ENCODE measurements at places on chromosomes 7 and 10.

GRCh38 chr7:8232999-8233847 is 28.7 kb downstream of the ICA1 start:
- no peak for DNase-seq

- DNase-seq = peak; percentile 82
Measured at GRCh38 chr10:26860102-26860442, 686 bp downstream of the ABI1 start.

DNA sequence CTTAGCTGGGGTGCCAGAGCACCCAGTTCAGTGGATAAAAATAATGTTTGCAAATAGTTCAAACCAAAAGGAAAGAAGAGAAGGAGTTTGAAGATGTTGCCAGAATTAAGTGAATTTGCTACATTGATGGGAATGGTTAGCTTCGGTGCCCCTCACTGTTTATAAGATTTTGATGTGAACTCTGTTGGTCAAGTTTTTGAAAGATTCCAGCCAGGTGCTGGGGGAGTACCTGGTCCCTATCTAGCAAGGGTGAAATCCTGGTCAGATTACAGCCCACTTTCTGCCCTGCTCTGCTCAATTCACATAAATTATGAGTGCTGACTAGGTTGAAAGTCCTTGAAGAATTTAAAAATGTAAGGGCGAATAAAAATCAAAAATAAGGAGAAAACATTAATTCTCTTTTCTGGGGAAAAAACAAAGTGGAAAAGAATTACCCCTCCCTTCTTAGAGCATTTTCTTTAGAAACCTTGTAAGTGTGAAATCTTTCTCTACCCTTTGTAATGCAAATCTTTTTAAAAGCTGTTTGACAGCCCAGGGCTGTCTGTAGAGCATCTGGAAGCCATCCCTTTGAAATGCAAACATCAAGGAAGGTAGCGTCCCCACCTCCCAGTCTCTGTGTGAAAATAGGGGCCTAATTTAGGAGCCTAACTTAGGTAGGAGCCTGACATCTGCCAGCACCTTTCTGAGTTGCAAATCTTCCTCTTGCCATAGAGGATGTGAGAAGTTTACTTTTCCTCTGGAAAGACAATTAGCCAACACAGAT is 1.4 kb upstream of the GIMAP5 start:
- no peak for DNase-seq

DNA sequence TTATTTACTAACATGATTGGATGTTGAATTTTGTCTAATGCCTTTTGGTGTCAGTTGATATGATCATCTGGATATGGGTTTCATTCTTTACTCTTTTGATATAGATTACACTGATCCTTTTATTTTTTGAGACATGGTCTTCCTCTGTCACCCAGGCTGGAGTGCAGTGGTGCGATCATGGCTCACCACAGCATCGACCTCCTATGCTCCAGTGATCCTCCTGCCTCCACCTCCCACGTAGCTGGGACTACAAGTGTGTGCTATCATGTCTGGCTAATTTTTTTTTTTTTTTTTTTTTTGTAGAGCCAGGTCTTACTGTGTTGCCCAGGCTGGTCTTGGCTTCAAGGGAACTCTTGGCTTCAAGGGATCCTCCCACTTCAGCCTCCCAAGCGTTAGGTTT is 27.1 kb downstream of the BMS1 start:
- no peak for DNase-seq

DNA sequence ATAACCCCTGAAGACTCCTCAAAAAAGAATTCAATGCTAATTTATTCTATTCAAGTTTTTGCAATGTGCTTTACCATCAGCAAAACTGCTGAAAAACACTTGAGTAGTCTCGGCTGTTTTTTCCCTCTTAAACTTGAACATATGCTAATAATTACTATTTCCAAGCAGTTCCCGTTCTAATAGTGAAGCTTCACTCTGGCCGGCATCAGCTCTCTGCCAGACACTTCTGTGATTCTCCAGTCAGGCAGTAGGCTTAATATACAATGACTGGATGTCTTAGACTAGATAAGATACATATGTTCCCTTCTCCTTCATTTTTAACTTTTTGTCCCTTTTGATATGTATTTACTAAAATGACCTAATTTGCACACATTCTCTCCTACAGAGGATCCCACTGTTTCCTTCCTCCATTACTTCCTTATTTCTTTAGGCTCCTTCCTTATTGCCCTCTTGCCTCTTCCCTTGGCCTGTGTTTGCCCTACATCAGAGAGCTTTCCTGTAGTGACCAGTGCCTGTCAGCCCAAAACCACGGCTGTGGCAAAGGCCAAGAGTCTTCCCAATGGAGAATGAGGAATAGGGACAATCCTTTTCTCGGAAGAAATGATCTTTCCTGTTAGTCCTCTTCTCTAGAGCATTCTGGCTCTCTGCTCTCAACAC is 23.5 kb downstream of the HEPACAM2 start:
- no peak for DNase-seq

DNA sequence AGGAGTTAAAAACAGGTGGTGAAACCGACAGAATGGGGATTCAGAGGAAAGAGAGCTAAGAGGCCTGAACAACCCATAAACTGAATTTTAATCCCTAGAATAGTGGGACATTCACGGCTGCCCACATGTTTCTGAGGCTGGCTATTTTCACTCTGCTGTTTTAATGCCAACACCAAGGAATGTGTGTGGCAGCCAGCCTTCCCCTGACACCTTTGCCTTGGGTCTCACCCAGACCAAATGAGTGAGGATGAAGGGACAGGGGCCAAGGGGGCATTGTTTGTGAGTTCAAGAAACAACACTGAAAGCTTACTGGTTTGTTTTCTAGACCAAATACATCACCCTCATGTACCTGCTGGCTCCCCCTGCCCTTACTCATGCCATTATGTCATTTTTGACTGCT is 164.3 kb downstream of the JAZF1 start:
- no peak for DNase-seq

DNA sequence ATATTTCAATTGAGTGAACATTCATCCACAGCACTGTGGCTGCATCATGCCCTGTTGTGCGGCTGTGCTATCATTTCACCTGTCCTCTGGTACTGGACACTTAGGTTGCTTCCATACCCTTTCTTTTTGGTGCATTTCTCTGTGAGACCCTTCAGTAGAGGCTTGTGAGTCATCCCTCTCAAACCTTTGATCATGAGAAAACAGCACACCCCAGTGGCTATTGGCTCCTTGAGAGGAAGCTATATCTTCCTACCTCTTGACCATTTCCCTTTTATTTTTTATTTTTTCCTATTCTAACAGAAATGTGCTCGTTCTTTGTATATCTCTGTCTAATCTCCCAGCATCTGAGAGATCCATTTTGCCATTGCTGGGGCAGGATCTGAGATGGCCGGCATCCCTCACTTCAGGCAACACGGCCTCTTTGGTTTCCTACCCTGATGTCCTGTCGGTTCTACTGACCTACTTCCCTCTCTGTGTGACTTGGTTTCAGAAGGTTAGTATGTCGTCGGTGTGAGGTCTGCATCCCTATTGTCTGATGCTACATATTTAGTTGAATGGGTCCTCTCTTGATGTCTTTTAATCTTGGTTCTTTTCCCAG is 23.8 kb upstream of the PIK3AP1 start:
- peak; percentile 33 for DNase-seq

DNA sequence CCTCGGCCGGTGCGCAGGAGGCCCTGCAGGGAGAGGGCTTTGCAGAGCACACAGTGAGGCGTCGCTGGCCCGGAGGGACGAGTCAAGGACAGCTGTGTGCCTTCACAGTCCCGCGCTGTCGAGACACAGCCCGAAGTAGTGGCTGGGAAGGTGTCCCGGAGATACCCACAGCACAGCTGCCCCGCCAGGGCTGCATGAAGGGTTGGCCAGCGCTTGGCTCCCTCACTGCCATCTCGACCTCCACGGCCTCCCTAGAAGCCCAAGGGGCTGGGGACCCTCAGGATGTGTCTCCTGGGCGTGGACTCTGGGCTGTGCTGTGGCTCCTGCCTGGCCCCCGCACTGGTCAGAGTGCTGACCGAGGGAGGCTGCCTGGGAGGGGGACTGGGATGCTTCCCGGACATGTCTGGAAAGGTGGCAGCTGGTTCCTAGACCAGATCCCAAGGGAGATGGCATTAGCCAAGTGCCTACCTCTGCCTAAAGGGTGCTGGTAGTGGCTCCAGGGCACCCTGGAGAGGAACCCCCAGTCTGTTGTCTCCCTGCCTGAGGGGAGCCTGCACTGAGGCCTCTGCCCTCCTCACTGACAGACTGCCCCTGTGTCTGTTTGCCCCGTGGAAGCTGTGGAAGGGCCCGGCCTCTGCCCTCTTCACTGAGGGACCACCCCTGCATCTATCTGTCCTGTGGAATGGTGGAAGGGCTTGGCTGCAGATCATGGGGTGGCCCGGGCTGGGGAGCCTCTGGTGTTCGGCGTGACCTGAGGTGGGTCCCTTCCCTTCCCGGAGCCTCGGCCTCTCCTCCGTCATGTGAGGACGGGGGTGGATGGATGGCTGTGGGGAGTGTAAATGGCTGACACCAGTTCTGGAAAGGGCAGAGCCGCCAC is 5.8 kb downstream of the ELFN1 start:
- no peak for DNase-seq

DNA sequence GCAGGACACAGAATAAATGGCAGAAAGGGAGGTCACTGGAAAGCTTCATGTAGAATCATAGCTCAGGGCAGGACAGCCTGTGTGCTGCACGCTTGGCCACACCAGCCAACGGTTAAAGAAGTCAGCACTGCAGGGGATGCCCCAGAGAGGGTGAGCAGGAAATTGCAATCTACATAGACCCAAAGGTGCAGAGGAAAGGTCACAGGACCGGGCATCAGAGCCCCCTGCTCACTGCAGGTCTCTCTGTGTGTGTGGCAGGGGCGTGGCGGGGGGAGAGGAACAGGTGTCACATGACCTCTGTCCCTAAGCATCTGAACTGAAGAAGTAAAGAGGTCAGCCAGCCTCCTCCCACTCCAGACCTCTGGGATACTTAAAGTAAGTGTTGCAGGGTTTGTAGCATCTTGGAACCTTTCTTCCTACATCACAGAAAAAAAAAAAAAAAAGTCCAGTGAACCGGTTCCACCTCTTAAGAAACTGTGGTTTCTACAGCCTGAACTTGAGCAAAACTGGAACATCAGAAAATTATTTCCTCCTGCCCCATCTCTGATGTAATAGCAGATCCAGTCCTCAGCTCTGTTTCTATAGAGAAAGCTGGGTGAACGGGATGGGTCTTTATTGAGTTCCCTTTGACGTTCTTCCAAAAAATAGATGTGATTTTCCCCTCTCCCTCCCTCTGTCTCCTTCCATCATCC is 64.3 kb downstream of the RGS10 start:
- no peak for DNase-seq

- peak; percentile 59 for DNase-seq
Measured at GRCh38 chr7:13197501-13197900, 510.1 kb downstream of the ARL4A start.

- DNase-seq = peak; percentile 55
Measured at GRCh38 chr10:99234041-99234790, 1.4 kb downstream of the HPSE2 start.

DNA sequence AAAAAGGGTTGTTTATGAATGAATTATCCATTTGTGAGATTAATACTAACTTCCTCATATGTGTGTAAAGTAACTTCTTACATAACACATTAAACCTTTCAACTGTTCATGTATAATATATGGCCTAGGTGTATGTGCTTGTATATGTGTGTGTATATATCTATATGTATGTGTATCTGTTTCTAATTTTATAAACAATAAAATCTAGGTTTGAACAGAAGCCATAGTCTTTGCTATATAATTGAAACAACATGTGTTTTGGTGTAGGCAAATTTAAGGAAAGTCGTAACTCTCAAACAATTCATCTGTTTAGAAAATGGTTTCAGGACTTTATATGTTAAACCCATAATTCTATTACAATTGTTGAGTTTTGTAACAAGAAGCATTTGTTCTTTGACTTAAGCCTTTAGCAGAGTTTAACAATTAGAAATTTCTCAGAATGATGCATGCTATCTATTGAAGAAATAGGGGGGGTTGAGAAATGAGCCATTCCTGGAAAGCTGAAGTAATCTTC is 103.3 kb downstream of the BBS9 start:
- no peak for DNase-seq

DNA sequence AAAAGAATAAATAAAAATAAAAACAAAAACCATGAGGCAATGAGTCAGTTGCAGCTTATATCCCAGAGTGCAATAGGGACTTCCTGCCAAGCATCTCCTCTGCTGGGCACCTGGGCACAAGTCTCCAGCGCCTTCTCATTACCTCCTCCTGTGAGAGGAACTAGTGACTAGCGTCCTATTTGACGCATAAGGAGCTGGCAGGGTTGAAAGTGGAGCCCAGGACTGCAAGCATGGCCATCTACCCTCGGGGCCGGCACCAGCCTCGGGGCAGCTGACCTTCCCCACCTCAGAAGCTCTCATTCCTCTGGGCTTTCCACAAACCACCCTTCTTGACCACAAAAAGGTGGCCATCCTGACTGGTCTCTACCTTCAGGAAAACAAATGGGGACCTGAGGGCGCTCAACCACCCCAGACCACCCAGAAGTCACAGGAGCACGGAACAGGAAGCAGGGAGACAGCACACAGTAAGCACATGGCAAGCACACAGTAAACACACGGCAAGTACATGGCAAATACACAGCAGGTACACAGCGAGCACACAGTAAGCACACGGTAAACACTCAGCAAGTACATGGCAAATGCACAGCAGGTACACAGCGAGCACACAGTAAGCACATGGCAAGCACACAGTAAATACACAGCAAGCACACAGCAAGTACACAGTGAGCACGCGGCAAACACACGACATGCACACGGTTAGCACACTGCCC is 19.1 kb downstream of the CTBP2 start:
- DNase-seq = no peak

DNA sequence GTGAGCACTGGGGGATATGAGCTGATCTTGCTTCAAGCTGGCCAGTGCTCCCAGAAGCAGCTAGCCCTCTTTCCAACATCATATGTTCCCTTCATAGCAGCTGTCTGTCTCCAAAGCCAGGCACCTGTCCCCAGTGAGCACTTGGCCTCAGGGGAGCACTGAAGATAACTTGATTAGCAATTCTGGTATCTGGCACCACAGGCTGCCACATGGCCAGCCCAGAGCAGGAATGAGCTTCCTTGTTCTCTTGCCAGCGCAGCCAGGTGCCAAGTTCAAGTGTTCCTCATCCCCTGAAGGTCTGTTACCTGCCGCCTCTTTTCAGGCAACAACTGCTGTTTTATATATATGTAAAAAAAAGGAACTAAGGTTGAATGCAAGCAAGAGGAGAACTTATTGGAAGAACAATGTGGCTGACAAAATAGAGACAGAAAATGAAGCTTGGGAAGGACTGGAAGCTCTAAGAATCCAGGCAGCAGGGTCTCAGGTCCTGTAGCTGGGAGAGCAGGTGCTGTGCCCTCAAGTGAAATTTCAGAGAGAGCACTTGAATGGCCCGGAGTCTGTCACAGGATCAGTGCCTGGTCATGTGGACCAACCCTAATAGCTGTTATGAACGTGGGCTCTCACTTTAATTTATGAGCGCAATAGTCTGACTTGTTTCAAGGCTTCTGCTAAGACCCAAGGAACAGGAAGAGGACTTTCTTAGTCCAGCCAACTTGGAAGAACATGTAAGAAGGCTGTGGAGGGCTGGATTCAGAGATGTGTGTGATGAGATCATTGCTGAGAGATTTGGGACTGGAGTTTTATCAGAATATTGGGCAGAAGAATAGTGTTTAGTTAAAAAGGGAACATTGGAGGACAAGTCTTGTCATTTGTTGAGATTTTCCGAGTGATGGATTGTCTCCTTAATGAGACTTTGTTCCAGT is 267.2 kb downstream of the GLRX3 start:
- DNase-seq = no peak

- DNase-seq = no peak
Measured at GRCh38 chr7:85022064-85022697, 164.7 kb downstream of the SEMA3D start.

GRCh38 chr10:127451628-127452027 is 97.5 kb upstream of the NPS start:
- no peak for DNase-seq

Data from EL (cell line).